ENCODE measurements at places on chromosomes 6 and 20. TPM values are rescaled to one million over a fixed set of nuclear protein-coding genes. Genes with fewer than 3 reads are reported as not detected.

Gene SYNCRIP
- total RNA-seq: 60.9 TPM

- H3K36me3 ChIP-seq: peaks cover 3% of the 10 kb centered on the region
- no peak overlapping the region for H3K27ac ChIP-seq
- H3K27me3 ChIP-seq: no peaks in the 10 kb centered on the region
These were observed 208.3 kb downstream of the TASP1 start for GRCh38 chr20:13430346-13431002.

Gene FAM83C
- total RNA-seq: 16.9 TPM

Gene C6orf141
- 14.2 TPM for total RNA-seq

DNA sequence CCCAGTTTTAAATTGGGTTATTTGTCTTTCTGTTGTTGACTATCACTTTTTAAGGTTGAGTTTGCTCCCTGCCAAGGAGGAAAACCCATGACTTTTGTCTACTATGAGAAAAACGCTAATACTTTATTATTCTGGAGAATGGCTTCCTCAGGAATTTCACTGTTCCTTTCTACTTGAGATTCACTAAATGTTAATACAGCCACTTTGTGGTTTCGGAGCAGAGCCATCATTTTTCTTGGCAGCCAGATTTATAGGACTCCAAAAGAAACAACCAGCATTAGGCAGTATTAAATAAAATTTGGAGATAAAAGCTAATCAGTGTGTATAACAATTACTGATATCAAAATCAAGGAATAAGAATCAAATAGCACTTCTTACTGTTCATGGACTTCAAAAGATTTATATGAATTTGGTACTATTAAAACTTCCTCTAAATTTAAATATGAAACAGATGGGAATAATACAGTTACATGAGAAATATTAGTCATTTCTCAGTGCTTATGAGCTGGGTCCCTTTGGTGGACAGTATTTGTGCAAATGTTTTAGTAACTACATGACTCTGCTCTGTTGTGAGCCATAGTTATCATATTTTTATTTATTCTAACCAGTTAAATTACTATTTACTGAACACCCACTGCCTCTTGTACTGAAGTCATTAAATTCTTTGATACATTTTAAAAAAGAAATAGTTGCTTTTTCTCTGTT lies 64.1 kb upstream of the FBXO30 start:
- H3K36me3 ChIP-seq: no peaks in the 10 kb centered on the region
- no peak overlapping the region for H3K4me3 ChIP-seq
- H3K4me1 ChIP-seq: no peaks in the 10 kb centered on the region

DNA sequence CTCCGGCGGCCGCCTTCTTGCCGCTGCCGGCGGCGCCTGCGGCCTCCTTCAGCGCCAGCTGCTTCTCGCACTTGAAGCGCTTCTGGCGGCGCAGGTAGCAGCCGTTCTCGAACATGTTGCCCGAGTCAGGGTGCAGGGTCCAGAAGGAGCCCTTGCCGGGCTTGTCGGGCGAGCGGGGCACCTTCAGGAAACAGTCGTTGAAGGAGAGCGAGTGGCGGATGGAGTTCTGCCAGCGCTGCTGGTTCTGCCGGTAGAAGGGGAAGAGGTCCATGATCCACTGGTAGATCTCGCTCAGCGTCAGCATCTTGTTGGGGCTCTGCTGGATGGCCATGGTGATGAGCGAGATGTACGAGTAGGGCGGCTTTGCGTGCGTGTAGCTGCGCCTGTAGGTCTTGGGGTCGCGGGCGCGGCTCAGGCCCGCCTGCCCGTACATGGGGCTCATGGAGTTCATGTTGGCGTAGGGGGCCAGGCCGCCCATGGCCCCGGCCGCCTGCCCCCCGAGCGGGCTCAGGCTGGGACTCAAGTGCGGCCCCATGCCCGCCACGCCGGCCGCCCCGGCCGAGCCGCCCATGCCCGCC lies 1.9 kb downstream of the FOXA2 start:
- H3K27ac ChIP-seq: no peak overlapping the region
- DNase-seq: no peak
- H3K36me3 ChIP-seq: no peaks in the 10 kb centered on the region
- no peak overlapping the region for H3K4me3 ChIP-seq

- H3K27ac ChIP-seq: no peak overlapping the region
- H3K4me1 ChIP-seq: no peaks in the 10 kb centered on the region
- DNase-seq: no peak
- no peaks in the 10 kb centered on the region for H3K36me3 ChIP-seq
These were observed 218.7 kb downstream of the TRDN start for GRCh38 chr6:123418071-123418470.

- H3K4me1 ChIP-seq: no peaks in the 10 kb centered on the region
- no peaks in the 10 kb centered on the region for H3K36me3 ChIP-seq
- H3K4me3 ChIP-seq: no peak overlapping the region
- no peak overlapping the region for H3K27ac ChIP-seq
These were observed 98.0 kb downstream of the FNDC1 start for GRCh38 chr6:159267165-159267564.

GRCh38 chr6:151412909-151413308 lies 21.6 kb upstream of the ZBTB2 start:
- no peak overlapping the region for H3K27ac ChIP-seq
- H3K4me1 ChIP-seq: no peaks in the 10 kb centered on the region
- H3K4me3 ChIP-seq: no peak overlapping the region
- no peaks in the 10 kb centered on the region for H3K36me3 ChIP-seq
- H3K27me3 ChIP-seq: no peaks in the 10 kb centered on the region
- no peak for DNase-seq

Gene GABRR2
- total RNA-seq: 1.5 TPM

- H3K4me1 ChIP-seq: no peaks in the 10 kb centered on the region
- no peak overlapping the region for H3K27ac ChIP-seq
- H3K36me3 ChIP-seq: no peaks in the 10 kb centered on the region
- H3K4me3 ChIP-seq: no peak overlapping the region
These were observed 225.4 kb downstream of the FRK start for GRCh38 chr6:115835314-115835713.

- no peak for DNase-seq
- no peak overlapping the region for H3K27ac ChIP-seq
- no peaks in the 10 kb centered on the region for H3K36me3 ChIP-seq
- H3K27me3 ChIP-seq: no peaks in the 10 kb centered on the region
- H3K4me1 ChIP-seq: no peaks in the 10 kb centered on the region
These were observed 204.6 kb downstream of the CD83 start for GRCh38 chr6:14321992-14322772.

- H3K27ac ChIP-seq: no peak overlapping the region
- no peak for DNase-seq
- H3K36me3 ChIP-seq: no peaks in the 10 kb centered on the region
These were observed 10.9 kb downstream of the HIVEP1 start for GRCh38 chr6:12022953-12023388.

DNA sequence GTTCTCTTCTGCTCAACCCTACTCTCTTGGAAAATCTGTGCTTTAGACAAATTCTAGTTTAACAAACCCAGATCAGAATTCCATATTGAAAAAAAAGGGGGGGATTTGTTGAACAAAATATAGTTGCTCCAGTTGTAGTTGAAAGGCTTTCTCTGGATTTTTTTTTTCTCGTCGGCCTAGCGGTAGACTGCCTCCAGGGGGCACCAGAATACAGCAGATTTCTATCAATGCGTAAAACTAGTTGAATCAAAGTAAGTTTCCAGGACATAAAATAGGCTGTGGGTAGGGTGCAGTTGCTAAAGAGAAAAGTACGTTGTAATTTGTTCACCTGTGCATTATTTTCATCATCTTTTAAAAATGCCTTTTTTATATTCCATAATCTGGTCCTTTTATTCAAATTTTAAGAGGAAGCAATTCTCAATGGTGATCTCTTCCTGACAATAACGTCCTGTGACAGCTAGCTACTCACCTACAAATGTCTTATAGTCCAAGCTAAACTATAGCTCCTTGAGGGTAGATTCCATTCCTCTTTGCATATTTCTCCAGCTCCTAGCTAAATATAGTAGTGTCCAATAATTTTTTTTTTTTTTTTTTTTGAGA lies 105.4 kb downstream of the PERP start:
- DNase-seq: no peak
- no peaks in the 10 kb centered on the region for H3K27me3 ChIP-seq
- H3K4me3 ChIP-seq: no peak overlapping the region

- DNase-seq: no peak
- peak overlapping the region; percentile 5 for H3K4me3 ChIP-seq
- no peaks in the 10 kb centered on the region for H3K4me1 ChIP-seq
- H3K27ac ChIP-seq: peak overlapping the region; percentile 10
- no peaks in the 10 kb centered on the region for H3K36me3 ChIP-seq
- no peaks in the 10 kb centered on the region for H3K27me3 ChIP-seq
These were observed 99.6 kb upstream of the DST start for GRCh38 chr6:56742122-56742791.

DNA sequence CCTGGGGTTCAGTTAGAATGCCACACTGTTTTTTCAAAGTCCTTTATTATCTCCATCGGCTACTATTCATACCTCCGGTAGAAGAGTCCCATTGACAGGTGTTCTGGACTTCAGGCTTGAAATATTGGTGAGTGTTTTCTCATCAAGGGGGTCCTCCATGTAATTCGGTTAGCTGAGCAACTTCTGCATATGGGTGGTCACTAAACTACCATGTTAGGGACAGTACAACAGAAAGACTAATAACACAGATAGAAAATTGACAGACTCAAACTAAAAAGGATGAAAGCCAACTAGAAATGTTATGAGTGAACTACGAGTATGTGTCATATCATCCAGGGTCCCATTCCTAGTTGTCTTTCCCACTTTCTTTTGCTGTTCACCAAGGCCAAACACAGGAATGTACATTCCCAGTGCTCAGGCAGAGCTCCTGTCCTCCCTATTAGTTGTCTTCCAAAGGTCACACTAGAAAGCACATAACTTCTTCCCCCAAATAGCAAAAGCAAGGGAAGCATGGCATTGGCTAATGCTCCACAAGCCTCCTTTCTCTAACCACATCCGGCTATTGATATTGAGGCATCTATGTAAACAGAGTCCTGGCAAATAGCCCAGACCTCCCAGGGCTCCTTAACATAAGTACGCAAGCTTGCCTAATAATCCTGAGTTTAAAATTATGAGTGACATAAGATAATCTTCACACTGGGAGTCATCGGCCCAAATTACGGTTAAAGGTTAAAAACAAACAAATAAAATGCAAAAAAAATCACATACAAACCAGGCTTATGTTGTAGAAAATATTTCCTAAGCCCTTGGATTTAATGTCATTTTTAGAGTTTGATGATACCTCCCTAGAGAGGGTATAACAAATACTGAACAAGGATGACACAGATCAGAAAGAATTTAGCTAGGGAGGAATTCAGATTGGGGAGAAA lies 13.2 kb downstream of the CCN2 start:
- no peaks in the 10 kb centered on the region for H3K36me3 ChIP-seq
- no peak overlapping the region for H3K4me3 ChIP-seq
- H3K27ac ChIP-seq: peak overlapping the region; percentile 36

GRCh38 chr6:6331393-6331792 lies 10.9 kb upstream of the F13A1 start:
- DNase-seq: no peak
- H3K4me1 ChIP-seq: no peaks in the 10 kb centered on the region
- H3K27ac ChIP-seq: no peak overlapping the region
- H3K27me3 ChIP-seq: no peaks in the 10 kb centered on the region
- no peak overlapping the region for H3K4me3 ChIP-seq
- no peaks in the 10 kb centered on the region for H3K36me3 ChIP-seq

Gene HLA-DQA1
- total RNA-seq: 7.4 TPM

DNA sequence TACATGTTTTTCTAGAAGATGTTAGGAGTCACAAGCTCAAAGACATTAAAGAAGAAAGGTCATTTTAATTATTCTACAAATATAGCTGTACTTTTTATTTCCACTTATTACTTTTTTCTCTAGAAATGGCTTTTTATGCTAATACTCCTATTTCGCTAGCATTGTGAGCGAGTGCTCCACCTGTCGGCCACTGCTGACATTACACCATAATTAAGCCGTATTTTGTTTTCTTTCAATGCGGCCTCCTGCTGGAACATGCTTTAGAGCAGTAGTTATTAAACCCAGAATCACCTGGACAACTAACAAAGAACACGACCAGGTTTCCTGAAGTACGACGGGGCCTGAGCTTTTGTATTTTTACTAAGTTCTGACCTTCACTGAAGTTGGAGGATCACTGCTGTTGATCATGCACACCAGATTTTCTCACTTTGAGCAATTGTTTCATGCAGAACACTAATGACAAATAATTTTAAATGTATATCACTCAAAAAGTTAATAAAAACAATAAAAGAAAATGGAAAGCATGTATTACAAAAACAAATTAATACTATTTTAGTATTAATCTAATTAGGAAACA lies 74.1 kb upstream of the PAK5 start:
- no peaks in the 10 kb centered on the region for H3K4me1 ChIP-seq
- H3K4me3 ChIP-seq: no peak overlapping the region

DNA sequence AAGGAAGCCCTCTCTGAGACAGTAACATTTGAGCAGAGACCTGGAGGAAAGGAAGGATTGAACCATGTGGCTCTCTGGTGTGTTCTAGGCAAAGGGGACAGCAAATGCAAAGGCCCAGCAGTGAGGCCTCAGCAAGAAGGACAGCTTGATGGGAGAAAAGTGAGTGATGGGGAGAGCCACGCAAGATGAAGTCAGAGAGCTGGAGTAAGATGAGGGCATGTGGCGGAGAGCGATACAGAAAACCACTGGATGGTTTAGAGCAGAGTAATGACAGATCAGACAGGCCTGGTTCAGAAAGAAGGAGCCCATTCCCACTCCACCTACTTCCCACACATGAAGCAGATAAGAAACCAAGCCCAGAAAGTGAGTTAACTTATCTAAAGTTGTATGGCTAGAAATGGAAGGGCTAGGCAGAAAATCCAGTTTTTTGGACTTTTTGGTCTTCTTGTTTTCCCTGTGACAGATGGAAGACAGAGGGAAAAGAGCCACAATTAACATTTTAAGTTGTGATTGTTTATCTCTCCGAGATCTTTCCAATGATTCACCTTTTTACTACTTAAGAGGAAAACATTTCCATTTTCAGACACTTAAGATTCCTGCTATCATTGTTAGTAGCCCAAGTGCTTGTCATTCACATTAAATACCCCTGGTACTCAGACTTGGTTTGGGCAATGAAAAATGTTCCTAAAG lies 723 bp upstream of the SNPH start:
- H3K4me3 ChIP-seq: peak overlapping the region; percentile 80
- H3K4me1 ChIP-seq: peaks cover 19% of the 10 kb centered on the region
- no peaks in the 10 kb centered on the region for H3K27me3 ChIP-seq
- peak overlapping the region; percentile 68 for H3K27ac ChIP-seq
- DNase-seq: no peak

Gene VSTM2L
- not detected for total RNA-seq

DNA sequence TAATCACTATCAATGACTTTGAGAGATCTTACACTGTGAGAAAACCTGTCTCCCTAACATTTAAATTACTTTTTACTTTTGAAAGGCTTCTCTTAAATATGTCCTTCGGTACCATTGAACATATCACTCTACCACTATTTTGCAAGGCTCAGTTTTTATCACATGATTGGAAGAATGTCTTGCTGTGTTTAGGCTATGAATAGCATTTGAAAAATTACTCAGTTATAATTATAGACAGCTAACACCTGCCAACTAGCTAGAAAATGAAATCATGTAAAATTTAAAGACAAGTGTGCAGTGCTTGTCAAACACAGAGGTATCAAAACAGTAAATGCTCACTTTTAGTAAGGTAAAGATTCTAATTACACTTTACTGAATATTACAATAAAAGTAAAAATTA lies 11.0 kb downstream of the SESN1 start:
- H3K4me1 ChIP-seq: peaks cover 40% of the 10 kb centered on the region
- no peaks in the 10 kb centered on the region for H3K36me3 ChIP-seq
- H3K27me3 ChIP-seq: no peaks in the 10 kb centered on the region
- no peak for DNase-seq

Gene BEND6
- total RNA-seq: 1.5 TPM

Data from vagina (tissue), 2 donors.